ENCODE measurements at places on chromosomes 1 and 21.
A peak's percentile ranks its signal among the peaks of the same experiment; 100 is the strongest.

GRCh38 chr1:153444078-153444477, 16.4 kb downstream of the S100A7 start:
- DNase-seq, result no peak

- DNase-seq, result no peak
Observed at GRCh38 chr21:27219068-27219467, 252.2 kb upstream of the ADAMTS5 start.

DNA sequence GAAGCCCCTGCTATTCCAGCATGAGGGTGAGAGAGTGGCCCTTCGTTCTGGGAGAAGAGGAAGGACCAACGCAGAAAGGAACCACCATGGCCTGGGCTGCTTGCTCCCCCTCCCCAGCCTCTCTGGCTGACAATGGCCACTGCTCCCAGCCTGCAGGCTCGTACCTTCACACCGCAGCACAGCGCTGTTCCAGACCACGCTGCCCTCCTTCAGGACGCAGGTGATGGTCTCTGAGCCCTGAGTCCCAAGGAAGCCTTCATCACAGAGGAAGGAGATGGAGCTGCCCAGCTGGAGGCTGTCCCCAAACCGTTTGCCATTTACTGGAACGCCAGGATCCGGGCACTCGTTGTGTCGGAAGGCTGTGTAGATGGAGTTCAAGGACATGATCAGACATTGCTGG, 124.9 kb upstream of the HMGB4 start:
- no peak for DNase-seq

GRCh38 chr1:17675744-17676143, 79.4 kb upstream of the ACTL8 start:
- no peak for DNase-seq

DNA sequence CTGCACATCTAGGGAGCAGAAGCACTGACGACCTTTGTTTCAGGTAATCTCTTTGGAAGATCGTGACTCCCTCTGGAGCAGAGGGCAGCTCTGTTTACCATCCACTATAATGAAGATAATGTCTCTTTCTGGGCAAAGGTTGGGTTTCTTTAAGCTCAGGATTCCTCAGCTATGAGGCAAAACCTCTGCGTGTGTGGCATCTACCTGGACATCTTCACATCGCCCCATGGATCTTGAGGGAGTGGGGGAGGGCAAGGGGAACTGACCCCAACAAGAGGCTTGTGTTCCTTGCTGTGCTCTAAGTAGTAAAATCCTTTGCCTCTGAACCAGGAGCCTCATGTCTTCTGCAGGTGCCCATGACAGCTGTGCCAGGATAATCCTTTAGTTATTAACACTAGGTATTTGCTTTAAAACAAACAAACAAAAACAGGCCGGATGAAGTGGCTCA, 19.6 kb downstream of the SPATA45 start:
- DNase-seq, result no peak

GRCh38 chr1:21268281-21269239, 21.7 kb downstream of the ECE1 start:
- DNase-seq, result no peak

- no peak for DNase-seq
Observed at GRCh38 chr1:69082312-69082711, 485.4 kb upstream of the LRRC7 start.

DNA sequence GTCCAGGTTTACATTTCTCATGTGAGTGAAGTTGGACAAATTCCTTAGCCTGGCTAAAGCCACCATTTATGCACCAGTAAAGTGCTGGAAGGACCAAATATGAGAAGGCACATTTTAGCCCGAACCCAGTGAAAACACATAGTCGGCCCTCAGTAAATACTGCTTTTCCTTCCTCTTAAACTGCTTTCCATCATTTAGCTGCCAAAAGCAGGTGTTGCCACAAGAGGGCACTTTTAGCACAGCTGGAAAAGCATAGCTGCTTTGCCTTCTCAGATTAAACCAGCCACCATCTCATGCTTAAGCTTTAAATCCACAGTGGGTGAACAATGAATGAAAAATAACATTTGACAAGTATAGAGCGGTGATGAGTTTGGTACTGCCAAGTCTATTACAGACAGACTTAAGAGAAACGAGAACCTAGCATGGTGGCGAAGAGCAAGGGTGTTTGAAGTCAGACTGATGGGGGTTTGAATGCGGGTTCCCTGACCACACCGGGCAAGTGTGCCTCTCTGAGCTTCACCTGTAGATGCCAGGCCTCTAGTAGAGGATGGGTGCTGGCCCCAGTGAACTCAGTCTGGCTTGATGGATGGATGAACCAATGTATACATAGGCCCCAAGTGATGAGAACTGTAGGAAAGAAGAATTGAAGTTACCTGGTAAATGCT, 57.8 kb downstream of the SLC35D1 start:
- peak; percentile 74 for DNase-seq

- no peak for DNase-seq
Observed at GRCh38 chr1:185720633-185721272, 13.4 kb upstream of the HMCN1 start.

- DNase-seq, result no peak
Observed at GRCh38 chr1:96520579-96520947, 201.0 kb upstream of the PTBP2 start.

- DNase-seq, result no peak
Observed at GRCh38 chr1:28878796-28879195, 35.6 kb upstream of the EPB41 start.

DNA sequence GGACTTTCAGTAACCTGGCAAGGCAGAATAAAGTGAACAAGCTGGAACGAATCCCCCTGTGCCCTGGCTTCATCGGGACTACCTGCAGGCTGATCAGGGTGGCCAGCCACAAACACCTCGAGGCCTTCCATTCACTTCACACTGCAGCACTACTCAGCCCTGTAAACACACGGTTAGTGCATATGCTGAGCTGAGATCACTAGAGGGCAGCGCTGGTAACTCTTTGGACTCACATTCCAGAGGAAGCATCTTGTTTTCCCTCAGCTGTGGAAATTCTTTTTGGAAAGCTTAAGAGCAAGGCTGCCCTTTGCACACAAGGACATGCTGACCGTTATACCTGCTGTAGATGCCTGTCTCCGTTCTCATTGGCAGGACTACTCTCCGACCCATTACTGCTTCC, 32.1 kb downstream of the PCSK9 start:
- no peak for DNase-seq

DNA sequence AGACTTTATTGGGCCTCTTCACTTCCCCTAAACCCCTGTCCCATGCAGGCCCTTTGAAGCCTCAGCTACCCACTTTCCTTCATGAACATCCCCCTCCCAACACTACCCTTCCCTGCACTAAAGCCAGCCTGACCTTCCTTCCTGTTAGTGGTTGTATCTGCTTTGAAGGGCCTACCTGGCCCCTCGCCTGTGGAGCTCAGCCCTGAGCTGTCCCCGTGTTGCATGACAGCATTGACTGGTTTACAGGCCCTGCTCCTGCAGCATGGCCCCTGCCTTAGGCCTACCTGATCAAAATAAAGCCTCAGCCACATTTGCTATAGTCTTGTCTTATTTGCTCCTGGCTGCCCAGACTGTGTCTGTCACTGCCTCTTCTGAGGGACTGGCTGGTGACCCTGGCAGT, 5.5 kb downstream of the GSTM4 start:
- no peak for DNase-seq

GRCh38 chr1:165905853-165906252, 78.4 kb downstream of the UCK2 start:
- no peak for DNase-seq

DNA sequence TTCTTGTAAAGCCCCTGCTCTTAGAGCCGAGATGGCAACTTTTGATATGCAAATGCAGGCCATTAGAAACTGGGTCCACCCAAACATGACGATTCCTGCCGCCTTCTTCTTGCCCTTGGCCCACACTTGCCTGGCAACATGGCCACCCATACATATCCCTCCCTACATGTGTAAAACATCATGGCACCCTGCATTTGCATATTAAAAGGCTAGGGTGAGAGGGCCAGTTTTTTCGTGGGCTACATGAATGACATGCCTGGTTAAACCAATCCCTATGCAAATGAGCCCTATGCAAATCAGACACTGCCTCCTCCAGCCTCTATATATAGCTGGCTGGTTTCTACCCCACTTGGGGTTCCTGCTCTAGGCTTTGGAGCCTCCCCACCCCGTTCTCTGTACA, 18.8 kb downstream of the PLA2G2A start:
- DNase-seq, result no peak

- DNase-seq, result no peak
Observed at GRCh38 chr1:9610548-9610947, 21.8 kb downstream of the TMEM201 start.

GRCh38 chr1:202145068-202145743, 669 bp upstream of the ARL8A start:
- peak; percentile 64 for DNase-seq

- peak; percentile 91 for DNase-seq
Observed at GRCh38 chr1:32247983-32248889, 1.2 kb downstream of the FAM167B start.

- no peak for DNase-seq
Observed at GRCh38 chr1:231779081-231779480, 152.5 kb downstream of the DISC1 start.

- DNase-seq, result peak; percentile 13
Observed at GRCh38 chr1:150813028-150813707, 5.1 kb upstream of the CTSK start.

GRCh38 chr1:232084584-232085223, 458.1 kb downstream of the DISC1 start:
- DNase-seq, result no peak

- DNase-seq, result peak; percentile 49
Observed at GRCh38 chr1:67429528-67430357, 459 bp downstream of the SERBP1 start.

DNA sequence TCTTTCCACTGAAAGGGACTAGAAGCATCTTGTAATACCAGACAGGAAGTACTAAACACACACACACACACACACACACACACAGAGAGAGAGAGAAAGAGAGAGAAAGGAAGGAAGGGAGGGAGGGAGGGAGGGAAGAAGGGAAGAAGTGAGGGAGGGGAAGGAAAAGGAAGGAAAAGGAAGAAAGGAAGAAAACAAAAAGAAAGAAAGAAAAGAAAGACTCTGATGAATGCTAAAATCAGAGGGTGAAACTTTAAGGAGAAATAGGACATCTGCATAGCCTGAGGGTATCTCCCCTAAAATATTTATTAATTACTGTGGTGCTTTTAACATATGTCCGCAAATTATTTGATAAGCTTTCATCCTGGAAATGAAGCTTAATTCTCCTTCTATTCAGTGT, 10.6 kb downstream of the TRIT1 start:
- DNase-seq, result no peak

Measured in activated CD4-positive, alpha-beta T cell treated with anti-CD3 and anti-CD28 coated beads for 48 hours (primary cell).